ENCODE measurements at places on chromosomes 6 and 20.

- no peak for DNase-seq
Measured at GRCh38 chr6:69061066-69061465, 426.0 kb downstream of the ADGRB3 start.

DNA sequence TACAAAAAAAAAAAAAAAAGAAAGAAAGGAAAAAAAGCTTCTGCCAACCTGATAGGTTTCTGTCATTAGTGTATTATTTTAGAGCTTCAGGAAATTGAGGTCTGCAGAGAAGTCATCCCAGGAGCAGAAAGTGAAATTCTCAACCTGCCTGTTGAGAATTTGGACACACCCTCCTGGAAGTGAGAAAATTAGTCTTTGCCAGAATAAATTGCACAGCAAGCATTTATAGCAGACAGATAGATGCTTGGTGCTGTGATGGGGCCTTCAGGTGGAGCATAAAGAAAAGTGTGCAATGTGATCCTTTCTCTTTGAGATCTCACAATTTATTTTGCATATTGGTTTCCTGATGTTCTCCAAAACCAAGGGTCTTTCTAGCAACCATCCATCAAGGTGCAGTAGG lies 4.7 kb downstream of the BTN2A2 start:
- DNase-seq: no peak

DNA sequence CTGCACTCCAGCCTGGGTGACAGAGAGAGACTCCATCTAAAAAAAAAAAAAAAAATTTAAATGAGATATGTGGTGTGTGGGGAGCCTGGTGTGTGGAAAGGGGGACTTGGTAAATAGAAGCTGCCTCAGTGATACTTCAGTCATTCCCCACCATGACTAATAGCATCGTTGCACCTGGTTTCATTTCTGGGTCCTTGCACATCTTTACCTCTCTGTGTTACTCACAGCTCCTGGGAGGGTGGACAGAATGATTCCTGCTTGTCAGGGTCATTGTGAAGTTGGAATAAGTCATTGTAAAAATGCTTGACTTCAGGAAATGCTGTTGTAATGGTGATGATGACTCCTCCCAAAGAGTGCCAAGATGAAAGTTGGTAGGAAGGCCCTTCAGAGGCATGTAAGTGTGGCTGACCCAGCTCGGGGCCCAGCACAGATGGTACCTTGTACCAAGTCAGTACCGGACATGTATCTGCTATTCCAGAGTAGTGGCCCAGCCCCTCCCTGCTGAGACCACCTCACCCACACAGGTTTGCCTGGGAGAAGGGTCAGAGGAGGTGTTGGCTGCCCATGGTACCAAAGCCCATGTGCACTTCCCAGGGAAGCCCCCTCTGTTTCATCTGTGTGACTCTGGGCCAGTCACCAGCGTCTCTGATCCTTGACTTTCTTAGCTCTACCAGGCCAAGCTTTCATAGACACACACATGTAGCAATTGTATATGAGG lies 48.4 kb downstream of the PLAGL2 start:
- DNase-seq: no peak

DNA sequence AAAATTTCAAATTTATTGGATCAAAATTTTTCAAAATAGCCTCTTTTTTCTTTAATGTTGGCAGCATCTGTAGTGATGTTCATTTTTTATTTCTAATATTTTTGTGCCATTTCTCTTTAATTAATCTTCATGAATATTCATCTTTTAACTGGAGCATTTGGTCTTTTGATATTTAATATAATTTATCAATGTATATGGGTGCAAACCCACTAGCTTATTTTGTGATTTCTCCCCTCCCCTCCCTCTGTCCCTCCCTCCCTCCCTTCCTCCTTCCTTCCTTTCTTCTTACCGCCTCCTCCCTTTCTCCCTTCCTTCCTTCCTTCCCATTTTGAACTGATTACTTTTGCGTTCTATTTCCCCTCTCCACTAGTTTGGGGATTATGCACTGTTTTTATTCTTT lies 49.2 kb downstream of the TGM2 start:
- DNase-seq: no peak

DNA sequence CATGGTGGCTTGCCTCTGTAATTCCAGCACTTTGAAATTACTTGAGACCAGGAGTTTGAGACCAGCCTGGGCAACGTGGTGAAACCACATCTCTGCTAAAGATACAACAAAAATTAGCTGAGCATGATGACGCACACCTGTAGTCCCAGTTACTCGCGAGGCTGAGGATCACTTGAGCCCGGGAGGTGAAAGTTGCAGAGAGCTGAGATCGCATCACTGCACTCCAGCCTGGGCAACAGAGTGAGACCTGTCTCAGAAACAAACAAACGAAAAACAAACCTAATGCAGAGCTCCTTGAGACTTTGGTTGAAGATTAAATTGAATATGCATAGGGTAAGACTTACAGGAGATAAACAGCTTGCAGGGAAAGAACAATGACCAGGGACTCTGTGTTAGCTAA lies 80.8 kb downstream of the SCAF8 start:
- DNase-seq: no peak

DNA sequence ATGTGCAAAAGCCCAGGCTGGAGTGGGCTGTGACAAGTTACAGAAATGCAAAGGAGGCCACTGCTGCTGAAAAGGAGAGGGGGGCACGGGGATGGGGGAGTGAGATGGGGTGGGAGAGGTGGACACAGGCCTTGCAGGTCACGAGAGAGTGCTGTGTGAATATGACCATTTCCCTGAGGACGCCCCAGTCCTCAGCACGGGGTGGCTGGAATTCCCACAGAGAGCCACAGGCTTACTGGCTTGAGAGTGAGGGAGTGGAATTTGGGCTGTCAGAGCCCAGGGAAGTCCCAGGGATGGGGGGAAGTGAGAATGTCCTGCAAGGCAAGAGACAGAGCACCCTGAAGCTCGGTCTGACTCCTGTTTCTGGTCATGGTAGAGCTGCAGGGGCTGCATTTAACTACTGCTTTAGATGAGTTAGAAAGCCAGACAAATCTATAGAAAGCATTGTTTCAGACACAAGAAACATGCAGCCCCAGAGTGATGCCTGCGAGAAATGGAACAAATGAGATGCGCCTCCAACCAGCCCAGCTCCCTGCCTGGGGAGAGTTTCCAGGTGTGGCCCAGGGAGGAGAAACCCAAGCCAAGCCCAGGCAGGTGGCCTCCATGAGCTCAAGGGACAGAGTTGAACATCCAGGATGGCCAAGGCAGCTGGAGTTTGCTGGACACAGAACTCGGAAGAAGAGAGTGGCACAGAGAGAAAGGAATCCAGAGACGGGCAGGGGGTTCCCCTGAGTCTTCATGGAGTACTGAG lies 30.5 kb downstream of the NPEPL1 start:
- DNase-seq: no peak

GRCh38 chr20:745683-746301 lies 22.5 kb downstream of the SLC52A3 start:
- no peak for DNase-seq

DNA sequence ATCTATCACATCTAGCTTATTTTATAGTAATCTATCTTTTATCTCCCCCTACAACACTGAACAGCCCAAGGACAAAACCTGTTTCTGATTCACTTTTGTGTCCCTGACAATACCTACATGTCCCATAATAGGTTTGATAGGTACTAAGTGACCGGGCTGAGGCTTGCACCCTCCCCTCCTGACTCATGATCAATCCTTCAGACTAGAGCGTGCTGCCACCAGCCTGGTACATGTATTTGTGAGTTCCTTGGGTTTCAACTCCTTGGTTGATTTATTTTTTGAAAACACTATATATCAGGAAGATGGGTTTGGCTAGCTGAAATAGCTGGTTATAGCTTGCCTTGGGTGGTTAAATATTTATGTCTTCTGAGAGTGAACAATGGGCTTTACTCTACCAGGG lies 41.6 kb upstream of the RAB23 start:
- no peak for DNase-seq

DNA sequence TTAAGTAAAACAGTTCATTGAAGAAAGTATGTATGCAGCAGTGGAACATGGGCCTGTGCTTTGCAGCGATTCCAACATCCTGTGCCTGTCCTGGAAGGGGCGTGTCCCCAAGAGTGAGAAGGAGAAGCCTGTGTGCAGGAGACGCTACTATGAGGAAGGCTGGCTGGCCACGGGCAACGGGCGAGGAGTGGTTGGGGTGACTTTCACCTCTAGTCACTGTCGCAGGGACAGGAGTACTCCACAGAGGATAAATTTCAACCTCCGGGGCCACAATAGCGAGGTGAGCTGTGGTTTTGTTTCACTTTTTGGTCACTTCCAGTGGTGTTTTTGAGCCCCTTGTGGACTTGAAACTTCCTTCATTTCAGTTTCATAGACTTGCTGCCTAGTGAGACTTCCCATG lies 1.7 kb downstream of the TULP4 start:
- DNase-seq: no peak

DNA sequence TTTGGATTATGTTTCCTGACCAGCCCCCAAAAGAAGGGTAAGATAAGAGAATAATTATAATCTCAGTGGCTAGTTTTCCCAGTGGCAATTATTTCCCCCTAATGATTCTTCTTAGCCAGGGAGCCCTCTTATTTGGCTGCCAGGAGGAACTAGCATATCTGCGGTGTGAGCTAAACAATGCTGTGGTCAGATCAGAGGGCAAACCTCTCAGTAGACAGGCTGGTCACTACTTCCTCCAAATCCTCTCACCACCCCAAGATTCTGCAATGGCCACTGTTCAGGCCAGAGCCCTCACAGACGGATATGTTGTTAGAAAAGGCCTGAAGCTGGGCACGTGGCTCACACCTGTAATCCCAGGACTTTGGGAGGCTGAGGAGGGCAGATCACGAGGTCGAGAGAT lies 273.4 kb upstream of the SASH1 start:
- no peak for DNase-seq

- DNase-seq: no peak
Measured at GRCh38 chr20:46142124-46142523, 24.0 kb downstream of the CD40 start.

DNA sequence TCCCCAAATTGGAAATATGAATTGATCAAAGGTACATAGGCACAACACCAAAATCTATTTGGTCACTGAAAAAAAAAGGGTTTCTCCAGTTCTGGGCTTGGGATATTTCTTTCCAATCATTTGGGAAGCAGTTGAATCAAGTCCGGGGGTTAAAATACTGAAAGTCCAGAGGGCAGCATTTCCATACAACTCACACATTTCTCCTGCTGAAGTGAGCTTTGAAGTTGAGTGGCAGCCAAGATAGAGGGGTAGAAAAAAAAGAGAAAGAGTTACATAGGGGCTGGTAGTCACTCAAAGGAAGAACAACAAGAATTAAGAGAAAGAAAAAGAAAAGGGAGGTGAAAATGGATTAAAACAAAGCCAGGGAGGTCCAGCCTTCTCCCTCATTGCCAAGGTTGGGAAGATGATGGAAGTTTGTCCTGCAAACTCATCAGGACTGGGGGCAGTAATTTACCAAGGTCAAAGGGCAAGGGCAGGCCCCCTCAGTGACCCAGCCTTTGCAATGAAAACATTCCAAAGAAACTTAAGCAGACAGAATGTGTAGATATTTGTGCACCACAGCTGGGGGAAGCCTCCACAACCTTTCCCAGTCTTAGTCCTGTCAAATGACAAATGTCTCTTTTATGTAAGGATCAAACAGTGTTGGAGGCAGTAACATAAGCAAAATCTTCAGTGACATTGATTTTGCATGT lies 525.3 kb upstream of the JARID2 start:
- no peak for DNase-seq

DNA sequence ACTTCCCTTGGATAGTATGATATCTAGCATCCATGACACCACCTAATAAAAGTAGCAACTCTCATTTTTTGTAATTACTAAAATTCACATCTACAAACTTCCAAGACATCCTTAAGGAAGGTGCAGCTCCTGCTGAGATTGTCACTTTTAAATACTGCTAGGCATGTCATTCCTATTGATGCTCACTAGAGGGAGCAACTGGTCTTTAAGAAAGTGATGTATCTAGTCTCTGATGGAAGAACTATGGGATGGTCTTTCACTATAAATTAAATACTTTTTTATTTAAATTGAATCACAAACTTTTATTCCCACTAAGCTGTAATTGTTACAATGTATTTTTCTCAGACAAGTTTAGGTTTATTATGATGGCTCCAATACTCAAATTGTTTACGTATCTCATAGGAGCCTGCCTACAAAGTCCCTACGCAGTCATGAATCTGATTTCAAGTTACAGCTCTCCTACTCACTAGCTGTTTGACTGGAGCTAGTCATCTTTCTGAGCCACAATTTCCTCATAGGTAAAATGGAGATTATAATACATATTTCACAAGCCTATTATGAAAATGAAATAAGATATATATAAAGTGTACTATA lies 8.1 kb upstream of the TSPYL1 start:
- peak; percentile 32 for DNase-seq

GRCh38 chr6:54288474-54288873 lies 19.8 kb upstream of the TINAG start:
- DNase-seq: no peak

GRCh38 chr20:42338294-42339201 lies 720.4 kb upstream of the CHD6 start:
- DNase-seq: no peak

GRCh38 chr6:65569505-65569904 lies 137.5 kb downstream of the EYS start:
- DNase-seq: no peak

DNA sequence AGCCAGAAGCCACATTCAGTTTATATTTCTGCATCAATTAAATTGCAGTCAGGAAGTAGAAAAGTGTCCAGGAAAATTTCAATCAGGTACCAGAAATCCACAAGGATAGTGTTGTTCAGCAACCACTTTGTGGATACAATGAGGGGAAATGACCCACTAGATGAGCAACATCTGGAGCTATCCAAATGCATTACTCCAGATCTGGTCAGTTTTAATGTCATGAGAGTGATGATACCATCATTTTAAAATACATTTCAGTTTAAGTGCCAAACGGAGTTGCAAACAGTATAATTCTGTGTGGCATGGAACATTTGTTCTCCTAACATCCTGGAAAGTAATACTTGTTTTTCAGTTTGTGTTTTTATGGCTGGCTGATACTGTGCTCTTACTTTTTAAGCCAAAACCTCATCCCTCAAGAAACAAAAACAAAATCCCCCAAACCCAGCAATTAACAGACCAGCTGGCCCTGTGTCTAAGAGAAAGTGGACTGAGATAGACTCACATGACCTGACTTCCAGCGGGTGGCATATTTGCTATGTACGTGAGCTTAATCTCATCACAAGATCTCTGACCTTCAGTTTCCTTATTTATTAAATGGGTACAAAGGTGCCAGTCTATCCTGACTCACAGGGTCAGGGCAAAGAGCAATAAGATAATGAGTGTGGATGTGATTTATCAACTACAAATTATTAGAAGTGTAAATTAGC lies 58.8 kb upstream of the CNKSR3 start:
- no peak for DNase-seq
